CD14-positive monocyte (primary cell): ENCODE measurements at places on chromosomes 2 and 18.

DNA sequence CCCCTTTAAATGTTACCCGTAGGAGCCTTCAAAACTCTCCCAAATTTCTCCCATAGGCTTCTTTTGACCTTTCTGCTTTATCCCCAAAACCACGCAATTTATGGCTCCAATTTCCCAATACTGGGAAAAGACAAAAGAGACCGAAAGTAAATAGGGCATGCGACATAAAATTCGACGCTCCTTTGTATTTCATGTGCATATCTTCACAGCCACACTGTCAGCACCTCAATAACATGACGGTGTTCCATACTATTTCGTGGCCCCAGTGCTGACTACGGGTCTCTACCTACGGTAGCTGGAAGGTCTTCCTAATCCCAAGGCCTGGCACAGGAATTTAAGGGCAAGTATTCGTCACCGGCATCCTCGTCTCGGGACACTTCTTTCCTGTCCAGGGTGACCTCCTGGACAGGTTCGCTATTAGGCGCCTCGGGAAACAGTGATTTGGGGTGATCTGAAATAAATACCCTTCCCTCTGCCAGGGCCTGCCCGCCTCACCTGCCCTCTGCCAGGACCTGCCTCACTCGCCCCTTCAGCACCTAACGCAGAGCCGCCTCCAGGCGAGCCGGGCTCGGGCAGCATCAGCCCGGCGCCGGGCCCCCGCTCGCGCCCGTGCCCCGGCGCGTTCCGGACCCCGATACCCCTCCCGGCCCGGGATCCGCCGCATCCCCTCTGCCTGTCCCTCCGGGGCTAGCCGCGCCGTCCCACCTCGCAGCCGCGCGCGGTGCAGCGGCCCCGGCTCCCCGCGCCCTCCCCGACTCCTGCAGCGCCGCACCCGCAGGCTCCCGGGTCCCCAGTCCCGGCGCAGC, 680 bp downstream of the DTNB start:
- H3K4me3 ChIP-seq = peak overlapping the region; percentile 50
- peaks cover 22% of the 10 kb centered on the region for H3K4me1 ChIP-seq
- no peaks in the 10 kb centered on the region for H3K36me3 ChIP-seq

- H3K27me3 ChIP-seq = no peaks in the 10 kb centered on the region
- H3K4me1 ChIP-seq = no peaks in the 10 kb centered on the region
- H3K4me3 ChIP-seq = no peak overlapping the region
- DNase-seq = no peak
Observed at GRCh38 chr2:200431996-200432705, 77.7 kb downstream of the KCTD18 start.

GRCh38 chr2:74428675-74429074, 7.1 kb downstream of the WDR54 start:
- H3K36me3 ChIP-seq = no peaks in the 10 kb centered on the region
- H3K27ac ChIP-seq = no peak overlapping the region
- no peak overlapping the region for H3K4me3 ChIP-seq
- no peak for DNase-seq
- H3K27me3 ChIP-seq = no peaks in the 10 kb centered on the region

GRCh38 chr2:45929674-45930395, 278.4 kb downstream of the PRKCE start:
- DNase-seq = peak; percentile 62
- H3K27me3 ChIP-seq = no peaks in the 10 kb centered on the region
- peak overlapping the region; percentile 69 for H3K27ac ChIP-seq
- peaks cover 12% of the 10 kb centered on the region for H3K4me1 ChIP-seq

DNA sequence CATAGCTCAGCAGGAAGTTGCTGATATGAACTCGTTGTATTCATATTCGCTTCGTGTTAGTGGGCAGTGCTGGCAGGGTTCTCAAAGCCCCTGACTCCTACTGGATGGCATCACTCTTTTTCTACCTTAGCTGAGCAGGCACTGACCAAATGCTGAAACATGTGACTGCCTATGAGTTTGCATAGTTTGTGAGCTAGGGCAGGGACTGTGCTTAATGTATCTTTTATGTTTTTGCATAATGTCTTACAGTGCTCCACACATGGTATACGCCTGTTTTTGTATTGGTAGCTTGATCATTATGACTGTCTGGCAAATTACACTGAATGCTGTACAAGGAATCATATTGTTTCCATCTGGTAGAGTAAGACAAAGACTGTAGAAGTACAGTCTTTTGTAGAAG, 305.3 kb downstream of the PARD3B start:
- H3K27me3 ChIP-seq = no peaks in the 10 kb centered on the region
- DNase-seq = no peak
- no peak overlapping the region for H3K27ac ChIP-seq
- no peaks in the 10 kb centered on the region for H3K4me1 ChIP-seq

DNA sequence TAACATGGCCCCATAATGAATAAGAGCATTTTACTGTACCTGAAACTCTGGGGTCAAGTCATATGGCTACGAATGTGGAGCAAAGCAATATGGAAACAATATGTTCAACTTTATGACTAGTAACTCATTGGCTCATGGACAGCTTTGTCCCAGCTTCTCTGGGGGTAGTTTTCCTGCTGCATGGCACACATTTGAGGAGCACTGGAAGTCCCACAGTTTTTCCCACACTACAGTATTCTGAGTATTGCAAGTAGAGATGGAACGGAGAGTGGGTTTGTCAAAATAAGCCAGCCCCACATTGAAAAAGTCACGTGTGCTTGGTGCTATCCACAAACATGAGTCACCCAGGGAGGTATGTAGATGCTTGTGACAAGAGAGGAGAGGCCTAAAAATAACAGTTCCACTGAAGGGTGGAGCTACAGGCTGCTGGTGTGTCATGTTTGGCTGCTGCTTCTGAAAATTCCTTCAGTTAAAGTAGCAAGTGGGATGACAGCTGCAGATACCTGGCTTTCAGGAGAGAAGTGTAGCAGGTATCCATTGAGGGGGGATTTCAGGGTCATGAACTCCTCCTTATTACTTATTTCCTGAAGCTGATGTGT, 48.2 kb upstream of the CTAGE1 start:
- no peak for DNase-seq
- H3K36me3 ChIP-seq = no peaks in the 10 kb centered on the region
- H3K27ac ChIP-seq = no peak overlapping the region
- H3K4me3 ChIP-seq = no peak overlapping the region
- H3K27me3 ChIP-seq = no peaks in the 10 kb centered on the region

GRCh38 chr2:36408198-36408703, 52.7 kb downstream of the CRIM1 start:
- no peak for DNase-seq
- H3K36me3 ChIP-seq = no peaks in the 10 kb centered on the region
- H3K4me1 ChIP-seq = peaks cover 3% of the 10 kb centered on the region

- no peak overlapping the region for H3K27ac ChIP-seq
- no peak overlapping the region for H3K4me3 ChIP-seq
- H3K36me3 ChIP-seq = no peaks in the 10 kb centered on the region
- DNase-seq = no peak
- no peaks in the 10 kb centered on the region for H3K4me1 ChIP-seq
Observed at GRCh38 chr2:221254299-221254698, 317.8 kb downstream of the EPHA4 start.

DNA sequence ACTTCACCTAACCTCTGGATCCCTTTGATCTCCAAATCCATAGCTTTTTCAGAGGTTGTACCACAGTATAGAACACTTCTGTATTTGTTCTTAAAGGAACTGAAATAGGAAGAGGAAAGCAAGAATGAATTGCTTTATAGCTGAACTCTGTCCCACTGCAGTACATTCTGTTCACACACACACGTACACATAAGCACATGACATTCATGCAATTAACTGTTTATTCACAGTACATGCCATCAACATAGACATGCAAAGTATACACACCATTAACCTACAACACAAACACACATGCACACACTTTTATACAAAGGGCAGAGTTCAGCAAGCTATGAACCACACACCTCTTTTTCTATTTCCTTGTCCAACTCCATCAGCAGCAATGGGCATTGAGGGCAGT, 43.2 kb downstream of the MRPL33 start:
- peaks cover 39% of the 10 kb centered on the region for H3K4me1 ChIP-seq
- H3K4me3 ChIP-seq = no peak overlapping the region
- H3K36me3 ChIP-seq = no peaks in the 10 kb centered on the region
- no peaks in the 10 kb centered on the region for H3K27me3 ChIP-seq
- DNase-seq = no peak
- peak overlapping the region; percentile 29 for H3K27ac ChIP-seq

GRCh38 chr2:66553370-66553769, 118.4 kb downstream of the MEIS1 start:
- no peak overlapping the region for H3K27ac ChIP-seq
- no peaks in the 10 kb centered on the region for H3K27me3 ChIP-seq
- no peak overlapping the region for H3K4me3 ChIP-seq
- no peak for DNase-seq
- H3K36me3 ChIP-seq = no peaks in the 10 kb centered on the region

- no peak overlapping the region for H3K4me3 ChIP-seq
- H3K27me3 ChIP-seq = no peaks in the 10 kb centered on the region
- no peak for DNase-seq
- H3K27ac ChIP-seq = peak overlapping the region; percentile 78
- H3K4me1 ChIP-seq = peaks cover 77% of the 10 kb centered on the region
Observed at GRCh38 chr18:77096936-77097886, 35.4 kb downstream of the MBP start.

GRCh38 chr2:120177973-120178372, 45.2 kb downstream of the TMEM185B start:
- H3K27ac ChIP-seq = no peak overlapping the region
- H3K4me1 ChIP-seq = peaks cover 24% of the 10 kb centered on the region
- H3K4me3 ChIP-seq = no peak overlapping the region
- DNase-seq = no peak
- H3K27me3 ChIP-seq = no peaks in the 10 kb centered on the region

DNA sequence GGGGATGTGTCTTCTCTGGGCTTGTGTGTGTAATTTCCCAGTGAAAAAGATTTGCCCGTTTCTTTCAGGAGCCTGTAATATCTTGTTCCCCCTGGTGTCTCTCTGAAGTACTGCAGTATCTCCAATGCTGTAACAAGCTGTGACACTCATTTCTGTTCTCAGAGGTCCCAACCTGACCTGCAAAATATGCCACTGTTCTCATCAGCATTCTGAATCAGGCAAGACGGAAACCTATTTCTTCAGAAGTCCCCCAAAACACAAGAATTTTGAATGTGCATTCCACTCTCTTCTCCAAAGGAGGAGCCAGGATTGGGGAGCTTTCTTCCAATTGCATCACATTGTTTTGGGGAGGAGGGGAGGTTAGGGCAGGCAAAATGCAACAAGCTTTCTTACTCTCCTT, 77.0 kb upstream of the CNGA3 start:
- H3K4me3 ChIP-seq = no peak overlapping the region
- H3K4me1 ChIP-seq = no peaks in the 10 kb centered on the region
- peaks cover 3% of the 10 kb centered on the region for H3K27me3 ChIP-seq
- no peaks in the 10 kb centered on the region for H3K36me3 ChIP-seq
- H3K27ac ChIP-seq = no peak overlapping the region
